ENCODE measurements at places on chromosomes 6 and 20.

DNA sequence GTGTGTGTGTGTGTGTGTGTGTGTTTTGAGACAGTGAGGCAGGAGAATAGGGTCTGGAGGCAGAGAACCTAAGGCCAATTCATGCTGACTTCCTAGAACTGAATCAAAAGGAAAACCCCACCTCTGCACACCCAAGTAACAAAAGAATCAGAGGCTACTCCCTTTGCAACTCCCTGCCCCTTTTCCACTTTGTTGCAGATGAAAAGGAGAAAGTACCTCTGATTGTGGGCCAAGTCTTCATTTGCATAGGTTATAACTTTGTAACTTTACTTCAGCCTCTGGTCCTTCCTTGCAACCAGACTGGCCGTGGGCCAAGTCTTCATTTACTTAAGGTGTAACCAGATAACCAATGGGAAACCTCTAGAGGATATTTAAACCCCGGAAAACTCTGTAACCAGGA is 168.8 kb downstream of the EYA2 start:
- no peak for DNase-seq

DNA sequence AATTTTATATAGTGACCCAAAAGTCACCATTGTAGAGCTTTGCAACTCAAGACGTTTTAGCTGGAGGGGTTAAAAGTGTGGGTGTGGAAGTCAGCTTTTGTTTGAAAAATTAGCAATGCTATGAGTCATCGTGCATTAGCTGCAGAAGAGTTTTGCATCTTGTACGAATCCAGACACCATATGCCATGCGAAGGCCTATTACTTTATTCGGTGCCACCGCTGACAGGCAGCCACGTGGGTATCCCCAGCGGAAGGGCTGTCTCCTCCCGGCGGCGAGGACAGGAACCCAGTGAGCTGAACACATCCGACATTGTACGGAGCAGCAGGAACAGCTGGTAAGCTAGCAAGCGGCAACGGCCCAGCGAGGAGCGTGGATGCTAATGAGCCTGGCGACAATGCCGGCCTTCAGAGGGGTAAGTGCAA is 84.4 kb downstream of the INSM1 start:
- no peak for DNase-seq

- DNase-seq: no peak
These were observed 21.1 kb upstream of the THEMIS start for GRCh38 chr6:127921982-127922381.

- no peak for DNase-seq
These were observed 557.8 kb upstream of the SLC35B3 start for GRCh38 chr6:8993111-8993510.

GRCh38 chr6:129059650-129060049 is 176.7 kb downstream of the LAMA2 start:
- DNase-seq: no peak

DNA sequence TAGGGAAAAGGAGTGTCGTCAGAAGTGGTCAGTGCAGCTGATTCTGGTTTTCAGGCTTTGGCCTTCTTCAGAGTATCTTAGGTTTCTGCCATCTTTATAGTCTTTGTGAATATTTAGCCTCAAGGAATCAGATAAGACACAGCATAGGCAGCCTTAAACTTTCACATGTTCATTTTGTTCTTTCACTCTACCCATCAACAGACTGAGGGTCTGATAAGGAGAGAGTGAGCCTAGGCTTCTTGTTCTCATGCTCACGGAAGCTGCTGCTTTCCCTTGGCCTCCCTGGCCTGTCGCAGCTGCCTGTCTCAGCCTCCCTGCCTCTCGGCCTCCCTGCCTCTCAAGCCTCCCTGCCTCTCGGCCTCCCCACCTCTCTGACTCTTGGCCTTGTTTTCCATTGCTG is 20.1 kb downstream of the RTF2 start:
- no peak for DNase-seq

DNA sequence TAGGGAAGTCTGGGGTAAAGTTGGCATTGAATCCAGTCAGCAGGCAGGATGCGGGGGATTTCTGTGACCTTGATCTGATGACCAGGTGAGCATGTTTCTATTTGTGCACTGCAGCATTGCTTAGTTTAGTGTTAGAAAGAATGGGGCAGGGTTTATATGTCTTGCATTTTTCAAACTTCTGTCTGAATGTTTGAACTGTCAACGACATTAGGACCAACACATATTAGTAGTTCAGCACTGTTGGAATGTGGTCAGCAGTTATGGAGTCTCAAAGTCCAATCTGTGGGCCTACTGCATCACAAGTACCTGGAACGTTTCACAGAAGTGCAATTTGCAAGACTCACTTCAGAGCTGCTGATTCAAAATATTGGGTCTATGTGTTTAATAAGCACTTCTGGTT is 276.6 kb upstream of the BMP2 start:
- no peak for DNase-seq

DNA sequence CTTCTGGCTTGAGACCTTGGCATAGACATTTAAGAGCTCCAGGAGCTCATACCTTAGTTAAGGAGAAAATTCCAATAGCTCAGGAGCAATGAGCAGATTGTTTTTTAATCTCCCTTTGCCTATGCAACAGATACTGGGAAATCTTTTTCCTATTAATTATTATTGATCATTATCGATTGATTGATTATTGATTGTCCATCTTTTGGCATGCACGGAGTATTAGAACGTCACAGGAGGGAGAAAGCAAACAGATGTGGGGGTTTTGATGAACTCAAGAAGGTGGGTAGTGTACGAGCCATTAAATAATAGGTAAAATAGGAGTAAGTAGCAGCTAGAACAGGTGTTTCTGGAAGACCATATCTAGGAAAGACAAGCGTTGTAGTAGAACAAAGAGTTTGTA is 205.0 kb downstream of the DOK5 start:
- no peak for DNase-seq

GRCh38 chr6:128417698-128418097 is 102.7 kb downstream of the PTPRK start:
- DNase-seq: no peak

All from Kasumi-1 (cell line).